ENCODE measurements at places on chromosomes 16 and 17.
A peak's percentile ranks its signal among the peaks of the same experiment; 100 is the strongest.

GRCh38 chr16:2015117-2015946 is 4.3 kb upstream of the NPW start:
- no peak for DNase-seq

GRCh38 chr17:20291853-20292252 is 175.5 kb downstream of the LGALS9B start:
- no peak for DNase-seq

DNA sequence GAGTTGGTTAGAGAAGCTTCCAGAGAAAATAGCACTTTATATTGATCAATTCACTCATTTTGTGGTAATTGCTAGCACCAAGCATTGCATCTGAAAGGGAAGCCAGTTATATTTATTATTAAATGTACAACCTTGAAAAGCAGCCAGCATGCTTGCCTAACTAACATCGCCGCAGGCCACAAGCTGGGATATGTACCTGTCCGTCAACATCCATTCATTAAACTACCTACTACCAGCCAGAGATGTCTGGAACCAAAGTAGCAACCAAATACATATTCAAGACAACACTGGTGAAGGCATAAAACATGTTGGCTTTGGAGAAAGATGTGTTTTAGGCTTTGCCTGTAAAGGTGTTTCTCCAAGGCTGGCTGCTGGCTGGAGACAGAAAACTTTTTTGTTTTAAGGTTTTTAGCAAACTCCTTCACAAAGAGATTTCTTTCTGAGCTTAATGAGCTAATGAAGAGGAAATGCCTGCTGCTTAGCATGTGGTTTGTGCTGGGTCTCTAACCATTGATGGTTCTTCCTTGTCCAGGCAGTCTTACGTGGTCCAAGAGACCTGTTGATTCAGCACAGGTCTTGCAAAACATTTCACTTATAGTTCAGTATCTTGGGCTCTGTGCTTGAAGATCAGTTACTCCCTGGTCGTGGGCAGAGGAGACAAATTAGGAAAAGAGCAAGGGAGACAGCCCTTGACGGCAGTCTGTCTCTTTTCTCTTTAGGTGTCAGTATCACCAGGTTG is 3.1 kb downstream of the ITPRIPL2 start:
- no peak for DNase-seq

DNA sequence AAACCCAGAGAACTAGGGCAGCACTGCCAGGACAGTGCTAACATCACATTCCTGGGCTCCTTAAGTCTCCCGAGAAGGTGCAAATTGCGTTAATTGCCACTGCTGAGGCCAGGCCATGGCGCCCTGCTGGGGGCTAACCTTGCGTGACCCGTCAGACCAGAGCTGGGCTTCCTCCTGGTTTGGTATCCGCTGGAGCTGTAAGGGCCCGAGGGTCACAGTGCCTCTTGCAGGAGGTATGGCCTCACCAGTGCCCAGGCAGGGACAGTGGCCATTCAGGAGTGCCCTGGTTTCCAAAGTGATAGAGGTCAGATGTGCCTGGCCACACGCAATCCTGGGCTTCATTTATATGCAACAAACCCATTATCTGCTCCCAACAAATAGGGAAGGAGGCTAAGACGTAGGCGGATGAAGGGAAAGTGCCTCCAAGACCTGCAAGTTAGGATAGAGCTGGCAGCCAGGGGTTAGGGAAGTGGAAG is 17.7 kb upstream of the ADCY9 start:
- no peak for DNase-seq

DNA sequence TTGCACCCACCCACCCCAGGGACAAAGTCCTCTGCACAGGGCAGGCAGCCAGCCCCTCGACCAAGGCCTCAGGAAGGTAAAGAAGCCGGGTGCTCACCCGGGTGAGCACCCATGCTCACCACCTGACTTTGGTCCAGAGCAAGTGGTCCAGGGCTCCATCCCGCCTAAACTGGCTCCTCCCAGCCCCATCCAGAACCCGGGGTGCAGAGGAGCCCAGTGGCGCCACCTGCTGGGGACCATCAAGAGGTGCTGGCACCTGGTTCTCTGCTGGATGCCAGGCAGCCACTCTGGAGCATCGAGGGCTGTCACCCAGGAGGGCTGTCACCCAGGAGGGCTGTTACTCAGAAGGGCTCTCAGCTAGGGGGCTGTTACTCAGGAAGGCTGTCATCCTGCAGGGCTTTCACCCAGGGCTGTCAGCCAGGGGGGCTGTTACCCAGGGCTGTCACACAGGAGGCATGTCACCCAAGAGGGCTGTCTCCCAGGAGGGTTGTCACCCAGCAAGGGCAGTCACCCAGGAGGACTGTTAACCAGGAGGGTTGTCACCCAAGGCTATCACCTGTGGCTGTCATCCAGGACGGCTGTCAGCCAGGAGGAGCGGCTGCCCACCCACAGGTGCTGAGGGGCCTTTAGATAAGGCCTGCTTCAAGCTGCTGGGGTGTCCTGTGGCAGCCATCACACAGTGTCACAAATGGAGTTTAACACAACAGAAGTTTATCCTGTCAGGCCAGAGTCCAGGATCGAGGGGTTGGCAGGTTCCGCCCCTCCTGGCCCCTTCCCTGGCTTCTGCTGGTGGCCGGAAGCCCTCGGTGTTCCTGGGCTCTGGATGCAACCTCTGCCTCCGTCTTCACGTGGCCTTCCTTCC is 98.5 kb downstream of the TNFRSF13B start:
- peak; percentile 16 for DNase-seq

DNA sequence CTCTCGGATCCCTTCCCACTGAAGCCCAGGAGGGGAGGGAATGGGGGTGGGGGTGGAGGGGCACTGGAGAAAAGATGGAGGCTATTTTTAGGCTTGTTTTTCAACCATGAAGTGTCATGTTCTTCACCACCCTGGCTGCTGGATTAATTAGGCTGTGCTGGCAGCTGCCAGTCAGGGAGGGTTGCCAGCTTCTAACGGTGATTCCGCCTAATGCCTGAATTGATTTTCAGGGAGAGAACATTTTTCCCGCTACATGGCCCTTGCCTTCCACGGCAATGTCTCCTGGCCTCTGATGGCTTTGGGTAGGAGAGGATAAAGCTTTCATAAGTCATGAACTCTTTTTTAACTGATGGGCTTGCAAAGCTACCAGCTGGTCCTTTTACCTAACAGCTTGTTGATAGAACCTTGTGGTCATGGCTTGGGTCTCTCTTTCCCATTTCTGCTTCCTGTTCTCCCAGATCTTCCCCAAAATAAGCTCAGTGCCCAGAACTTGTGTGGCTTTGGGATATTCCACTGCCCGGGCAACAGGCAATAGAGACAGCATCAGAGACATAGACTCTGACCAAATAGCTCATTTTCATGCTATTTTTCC is 167.4 kb downstream of the PITPNC1 start:
- no peak for DNase-seq

DNA sequence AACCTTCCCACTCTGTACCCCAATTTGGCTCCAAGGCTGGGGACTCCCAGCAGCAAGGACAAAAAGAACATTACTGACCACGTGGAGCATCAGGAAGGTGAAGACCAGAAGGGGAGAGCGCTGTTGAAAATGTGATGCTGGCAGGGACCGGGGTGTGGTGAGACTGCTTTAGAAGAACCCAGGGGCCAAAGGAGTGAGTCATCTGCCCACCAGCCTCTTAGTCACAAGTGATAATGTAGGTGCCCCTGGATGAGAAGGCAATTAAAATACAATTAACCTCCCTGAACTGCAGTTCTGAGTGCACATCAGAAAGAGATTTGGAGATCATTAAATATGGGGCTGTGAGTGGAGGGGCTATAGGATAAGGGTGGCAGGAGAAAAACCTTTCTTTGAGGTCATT is 366.6 kb upstream of the CCL2 start:
- DNase-seq = no peak

DNA sequence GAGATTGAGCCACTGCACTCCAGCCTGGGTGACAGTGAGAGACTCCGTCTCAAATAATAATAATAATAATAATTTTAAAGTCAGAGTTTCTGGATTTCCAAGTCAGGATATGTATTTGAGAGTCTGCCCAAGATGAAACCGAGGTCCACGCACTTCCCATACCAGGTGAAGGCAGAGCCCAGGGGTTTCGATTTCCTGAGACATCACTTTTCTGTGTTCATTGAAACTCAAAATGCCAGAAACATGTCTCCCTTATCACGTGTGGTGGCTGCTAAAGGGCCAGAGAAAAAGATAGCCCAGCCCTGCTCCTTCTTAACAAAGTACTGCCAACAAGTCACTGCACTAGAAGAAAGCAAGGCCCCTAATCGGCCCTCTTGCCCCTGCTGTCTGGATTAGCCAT is 9.8 kb upstream of the RNF157 start:
- no peak for DNase-seq

DNA sequence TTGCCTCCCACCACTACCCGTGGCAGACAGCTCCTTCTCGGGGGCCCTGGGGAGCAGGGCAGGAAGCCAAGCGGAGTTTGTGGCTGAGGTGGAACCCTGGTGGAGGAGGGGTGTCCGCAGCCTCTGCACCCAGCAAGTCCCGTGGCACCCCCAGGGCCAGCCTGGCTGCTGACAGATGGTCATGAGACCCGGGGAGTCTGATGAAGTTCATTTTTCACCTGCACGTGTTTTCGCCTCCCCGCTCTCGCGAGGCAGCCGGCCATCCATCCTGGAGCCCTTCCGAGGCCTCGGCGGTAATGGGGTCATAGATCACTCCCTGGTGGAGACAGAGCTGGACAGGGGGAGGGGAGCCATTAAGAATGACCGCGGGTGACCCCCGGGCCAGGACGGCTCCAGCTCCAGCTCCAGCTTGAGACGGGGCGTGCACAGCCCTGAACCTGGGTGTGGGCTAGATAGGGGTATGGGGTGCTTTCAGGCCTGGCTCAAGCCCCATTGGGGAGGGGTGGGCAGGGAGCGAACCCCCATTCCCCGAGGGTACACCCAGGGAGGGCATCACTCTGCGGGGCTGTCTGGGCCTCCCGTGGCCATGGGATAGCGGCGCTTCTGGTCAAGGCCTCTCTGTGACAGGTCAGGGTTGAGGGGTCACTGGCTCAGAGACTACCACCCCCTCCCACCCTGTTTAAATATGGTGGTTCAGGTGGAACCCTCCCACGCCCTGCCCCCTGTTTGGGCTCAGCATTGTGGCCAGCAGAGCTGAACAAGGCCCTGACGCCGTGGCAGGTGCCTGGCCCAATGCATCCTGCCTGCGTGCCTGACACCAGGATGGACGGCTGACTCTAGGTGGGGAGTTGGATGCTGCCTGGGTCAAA is 227.4 kb upstream of the GSE1 start:
- DNase-seq = no peak

DNA sequence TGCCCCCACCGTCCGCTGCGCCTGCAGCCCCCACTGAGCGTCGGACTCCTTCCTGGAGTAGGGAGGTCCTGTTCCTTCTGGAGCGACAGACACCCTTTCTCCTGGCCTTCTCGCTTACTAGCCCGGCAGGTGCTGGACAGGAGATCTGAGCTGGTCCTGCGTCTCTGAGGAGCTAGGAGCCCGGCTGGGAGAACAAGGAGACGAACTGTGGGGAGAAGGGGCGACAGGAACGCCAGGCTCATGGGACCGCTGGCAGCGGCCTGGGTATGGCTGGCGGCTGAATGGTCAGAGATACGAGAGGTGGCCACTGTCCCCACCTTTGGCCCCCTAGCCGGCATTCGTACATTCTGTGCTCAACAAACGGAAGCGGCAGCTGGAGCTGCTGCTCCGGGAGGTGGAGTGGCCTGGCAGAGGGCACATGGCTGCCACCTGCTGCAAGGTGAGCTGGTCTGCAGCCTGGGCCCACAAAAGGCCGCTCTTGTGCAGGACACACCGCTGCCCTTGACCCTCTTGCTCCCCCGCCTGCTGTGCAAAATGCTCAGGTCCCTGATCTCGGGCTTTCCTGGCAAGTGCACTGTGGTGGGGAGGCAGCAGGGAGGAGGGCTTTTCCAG is 2066.7 kb downstream of the TP53TG3F start:
- no peak for DNase-seq

GRCh38 chr16:88306860-88307545 is 75.8 kb upstream of the ZNF469 start:
- DNase-seq = peak; percentile 20

GRCh38 chr16:53960050-53960812 is 256.3 kb downstream of the FTO start:
- DNase-seq = no peak

GRCh38 chr16:87664792-87665191 is 62.5 kb downstream of the JPH3 start:
- no peak for DNase-seq

- no peak for DNase-seq
Observed at GRCh38 chr16:84818989-84819643, 669 bp upstream of the CRISPLD2 start.

DNA sequence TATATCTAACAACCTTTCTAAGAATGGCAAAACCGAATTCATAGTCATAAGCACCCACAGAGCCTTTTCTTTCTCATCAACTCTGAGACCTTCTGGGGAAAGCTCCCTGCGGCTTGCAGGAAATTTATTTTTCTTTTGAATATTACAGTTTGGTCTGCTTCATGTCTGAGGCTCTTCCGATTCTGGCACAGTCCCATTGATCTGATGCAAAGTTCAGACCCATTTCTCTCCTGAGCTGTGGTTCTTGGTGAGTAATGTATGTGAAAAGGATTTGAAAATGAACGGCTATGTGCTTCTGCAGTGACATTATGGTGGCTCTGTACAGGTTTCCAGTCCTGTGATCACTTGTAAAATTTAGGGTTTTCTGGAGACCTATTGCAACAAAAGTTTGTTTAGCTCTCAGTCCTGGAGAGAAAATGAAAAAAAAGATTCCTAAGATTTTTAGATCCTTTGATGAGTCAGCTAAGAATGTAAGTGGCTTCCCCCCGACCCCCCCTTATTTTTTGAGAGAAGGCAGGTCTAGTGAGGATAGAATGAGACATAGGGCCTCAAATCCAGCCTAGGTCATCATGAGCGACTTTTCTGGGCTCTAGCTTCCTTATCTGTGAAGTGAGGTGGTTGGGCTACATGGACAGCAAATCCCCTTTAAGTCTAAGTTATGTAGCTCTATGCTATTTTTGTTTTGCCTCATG is 4.6 kb downstream of the GAN start:
- no peak for DNase-seq

DNA sequence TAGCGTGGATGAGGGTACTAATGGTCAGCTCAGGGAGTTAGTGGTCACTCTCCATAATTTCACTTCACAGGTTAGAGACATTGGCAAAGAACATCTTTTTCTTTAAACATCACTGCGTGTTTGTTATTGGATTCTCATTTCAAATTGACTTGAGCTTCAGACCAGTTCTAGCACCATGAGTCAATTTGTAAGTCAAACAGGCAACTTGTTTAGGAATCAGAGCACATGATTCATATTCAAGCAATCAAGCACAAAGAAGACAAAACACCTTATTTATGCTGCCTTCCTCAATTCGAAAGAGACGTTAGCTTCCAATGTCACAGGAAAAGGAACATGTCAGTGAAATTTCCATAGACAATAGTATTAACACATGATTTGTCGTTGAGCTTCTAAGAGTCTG is 62.3 kb downstream of the HS3ST3A1 start:
- DNase-seq = no peak

DNA sequence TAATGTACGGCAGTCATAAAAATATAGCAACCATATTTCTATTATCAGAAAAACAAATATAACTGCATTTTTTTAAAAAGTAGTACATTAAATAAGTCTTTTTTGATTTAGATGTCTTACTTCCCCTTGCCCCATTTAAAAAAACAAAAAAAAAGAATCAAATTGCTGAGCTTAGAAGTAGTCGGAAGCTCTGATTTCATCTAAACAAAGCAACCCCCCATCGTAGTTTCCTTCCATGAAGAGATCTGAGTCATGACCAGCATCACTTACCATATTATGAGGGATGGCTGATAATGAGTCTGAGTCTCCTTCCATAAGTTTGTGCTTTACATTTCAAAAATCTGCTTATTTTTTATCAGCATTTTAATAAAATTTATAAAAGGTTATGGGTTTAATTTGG is 86.2 kb downstream of the ITFG1 start:
- no peak for DNase-seq

- peak; percentile 46 for DNase-seq
Observed at GRCh38 chr17:43907998-43908721, 824 bp upstream of the MPP2 start.
